ENCODE measurements at places on chromosomes 13 and 19. TPM values are rescaled to one million over a fixed set of nuclear protein-coding genes. Genes with fewer than 3 reads are reported as not detected.

The SLAIN1 gene
- 0.69 TPM for total RNA-seq

The FOXA3 gene
- 0.77 TPM for total RNA-seq

The PSG5 gene
- total RNA-seq = 0.72 TPM

The ANKRD24 gene
- total RNA-seq = 0.28 TPM

The GJB6 gene
- not detected for total RNA-seq

The ADM5 gene
- total RNA-seq = 6.8 TPM

The B3GNT8 gene
- total RNA-seq = 0.11 TPM

The F10 gene
- not detected for total RNA-seq

The PLPPR3 gene
- total RNA-seq = 4.1 TPM

The ENOX1 gene
- total RNA-seq = 1.0 TPM

The C3 gene
- total RNA-seq = 41.5 TPM

The CACNG8 gene
- total RNA-seq = 1.2 TPM

The HIPK4 gene
- 0.24 TPM for total RNA-seq

The FREM2 gene
- not detected for total RNA-seq

The MYADM gene
- 310 TPM for total RNA-seq

The CLEC17A gene
- total RNA-seq = not detected

The LGALS4 gene
- 0.53 TPM for total RNA-seq

The PRKCSH gene
- total RNA-seq = 251 TPM

The GPR4 gene
- total RNA-seq = 0.13 TPM

The BRME1 gene
- not detected for total RNA-seq

The ZNF527 gene
- 3.3 TPM for total RNA-seq

The TTYH1 gene
- total RNA-seq = not detected

The C19orf67 gene
- not detected for total RNA-seq

The ADAMTS10 gene
- 12.8 TPM for total RNA-seq

The ZNF444 gene
- 29.1 TPM for total RNA-seq

The MYH14 gene
- 4.9 TPM for total RNA-seq

The PSG1 gene
- total RNA-seq = 0.39 TPM

The SHISA7 gene
- not detected for total RNA-seq

The POMP gene
- total RNA-seq = 111 TPM

The C19orf85 gene
- not detected for total RNA-seq

All from A549 treated with CpdA at 1 μM for 4 hours (cell line).